NB4 (cell line): ENCODE measurements at places on chromosomes 5 and 9.
A peak's percentile ranks its signal among the peaks of the same experiment; 100 is the strongest.

GRCh38 chr5:92428415-92428814 lies 1045.3 kb upstream of the ARRDC3 start:
- DNase-seq: no peak

DNA sequence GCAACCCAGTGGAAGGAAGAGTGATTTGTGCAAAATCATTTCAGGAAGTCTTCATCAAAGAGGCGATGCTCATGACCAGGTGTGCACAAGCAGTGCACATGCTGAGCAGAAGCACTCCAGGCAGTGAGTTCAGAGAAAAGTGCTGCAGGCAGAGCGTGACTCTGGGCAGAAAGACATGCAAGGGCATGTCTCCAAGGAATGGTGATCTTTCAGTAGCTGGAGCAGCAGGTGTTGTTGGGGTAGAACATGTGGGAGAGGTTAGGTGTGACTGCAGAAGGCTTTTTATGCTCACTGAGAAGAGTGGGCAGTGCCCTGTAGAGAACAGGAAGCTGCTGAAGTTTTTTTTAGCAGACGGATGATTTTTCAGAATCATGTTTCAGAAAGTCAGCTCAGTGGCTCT lies 545.4 kb upstream of the TLE4 start:
- DNase-seq: no peak

DNA sequence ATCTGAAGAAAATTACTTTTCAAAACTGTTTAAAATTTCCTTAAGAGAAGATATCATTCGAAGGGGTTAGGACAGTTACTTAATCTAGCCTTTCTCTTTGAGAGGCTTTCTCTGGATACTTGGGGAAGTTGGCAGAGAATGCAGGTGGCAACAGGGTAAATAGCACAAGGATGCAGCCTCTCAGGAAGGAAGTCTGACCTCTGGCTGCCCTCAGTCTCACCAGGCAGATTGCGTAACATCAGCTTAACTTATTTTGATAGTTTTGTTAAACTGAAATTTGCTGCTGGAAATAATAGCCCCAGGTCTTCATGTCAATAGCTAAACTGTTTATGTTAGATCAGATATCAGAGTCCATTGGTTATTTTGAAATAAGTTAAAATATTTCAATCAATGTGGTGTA lies 20.4 kb downstream of the CCDC192 start:
- peak; percentile 84 for DNase-seq

DNA sequence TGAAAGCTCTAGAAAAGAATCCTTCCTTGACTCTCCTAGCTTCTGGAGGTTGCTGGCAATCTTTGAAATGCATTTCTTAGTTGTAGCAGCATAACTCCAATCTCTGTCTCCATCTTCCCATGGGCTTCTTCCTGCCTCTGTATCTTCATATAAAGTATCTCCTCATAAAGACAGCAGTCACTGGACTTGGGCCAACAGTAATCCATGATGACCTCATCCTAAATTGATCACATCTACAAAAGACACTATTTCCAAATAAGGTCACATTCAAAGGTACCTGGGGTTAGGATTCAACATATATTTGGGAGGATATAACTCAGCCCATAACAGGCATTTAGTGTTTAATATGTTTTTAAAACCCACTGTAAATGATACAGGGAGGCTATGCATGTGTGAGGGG lies 123.3 kb downstream of the MLLT3 start:
- DNase-seq: no peak

GRCh38 chr5:5348576-5348975 lies 73.9 kb upstream of the ICE1 start:
- DNase-seq: no peak

DNA sequence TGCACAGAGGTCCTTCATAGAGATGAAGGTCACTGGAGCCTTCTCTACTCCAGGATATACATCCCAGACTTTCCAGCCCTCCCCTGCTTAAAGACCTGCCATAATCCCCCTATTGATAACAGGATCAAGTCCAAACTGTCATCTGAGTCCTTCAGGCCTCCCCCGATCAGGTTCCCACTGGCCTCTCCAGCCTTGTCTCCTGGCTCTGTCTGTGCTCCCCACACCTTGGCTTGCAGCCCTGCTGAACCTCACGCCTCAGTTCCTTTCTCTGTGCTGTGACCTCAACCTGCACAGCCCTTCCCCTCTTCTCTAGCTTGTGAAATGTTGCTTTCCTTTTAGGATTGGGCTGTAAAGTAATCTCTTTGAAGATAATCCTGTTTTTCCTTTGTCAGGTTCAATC lies 2.5 kb upstream of the HRH2 start:
- DNase-seq: no peak

DNA sequence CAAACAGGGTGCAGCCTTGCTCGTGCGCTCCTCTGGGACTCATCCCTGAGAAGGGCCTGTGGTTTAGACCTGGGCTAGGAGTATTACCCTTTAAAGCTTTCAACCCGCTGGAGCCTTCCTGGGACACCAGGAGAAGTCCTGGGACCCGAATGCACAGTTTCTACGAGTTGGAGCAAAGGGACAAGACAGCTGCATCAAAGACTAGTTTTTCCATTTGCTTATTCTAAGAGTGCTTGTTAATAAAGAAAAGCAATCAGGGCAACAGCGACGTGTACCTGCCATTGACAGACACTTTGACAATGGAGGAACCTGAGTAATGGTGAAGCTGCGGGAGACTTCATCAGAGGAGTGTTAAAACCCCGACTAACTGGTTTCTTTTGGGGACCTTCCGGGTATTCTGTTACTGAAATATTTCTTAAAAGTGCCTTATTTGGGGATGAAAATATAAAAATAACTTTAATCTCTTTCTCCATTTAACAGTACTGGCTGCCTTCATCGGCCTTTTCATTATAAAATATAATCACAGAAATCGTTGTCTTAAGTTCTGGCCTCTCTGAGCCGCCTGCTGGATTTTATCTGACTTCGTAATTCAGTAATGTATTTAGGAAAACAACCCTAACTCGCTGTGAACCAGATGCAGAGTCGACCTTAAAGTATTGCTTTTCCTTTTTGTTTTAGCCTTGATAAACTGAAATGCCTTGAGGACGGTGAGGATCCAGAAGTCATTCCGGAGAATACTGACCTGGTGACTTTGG lies 732 bp downstream of the SNAPC3 start:
- DNase-seq: peak; percentile 59

- DNase-seq: no peak
Observed at GRCh38 chr9:13013991-13014883, 239.4 kb downstream of the LURAP1L start.

GRCh38 chr5:168104811-168105481 lies 186.5 kb upstream of the WWC1 start:
- DNase-seq: no peak

DNA sequence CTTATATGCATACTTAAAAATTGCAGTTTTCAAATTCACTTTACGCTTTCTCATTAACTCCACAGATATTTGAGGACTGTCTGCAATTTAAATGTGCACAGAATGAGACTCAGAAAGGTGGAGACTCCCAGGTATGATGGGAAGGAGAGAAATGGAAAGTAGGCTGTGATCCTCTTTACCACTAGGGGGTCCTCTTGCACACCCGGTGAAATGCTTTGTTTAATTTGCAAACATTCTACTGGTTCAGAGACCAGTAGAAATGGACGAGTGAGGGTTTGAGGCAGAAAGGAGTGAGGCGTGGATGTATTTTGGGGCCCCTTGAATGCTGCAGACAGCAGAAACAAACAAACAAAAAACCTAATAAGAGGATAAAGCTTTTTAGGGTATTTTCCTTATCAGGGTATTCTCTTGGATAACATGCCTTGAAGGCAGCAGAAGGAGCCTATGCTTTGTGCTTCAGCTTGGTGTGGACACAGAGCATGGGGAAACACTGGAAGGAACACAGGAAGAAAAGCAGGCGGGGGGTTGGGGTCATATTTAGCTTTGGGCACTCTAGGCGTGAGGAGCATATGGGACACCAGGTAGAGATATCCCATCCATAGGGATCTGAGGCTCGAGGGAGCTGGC lies 410.1 kb downstream of the DMRT2 start:
- peak; percentile 51 for DNase-seq

GRCh38 chr5:6349387-6349786 lies 29.0 kb downstream of the MED10 start:
- DNase-seq: no peak

- DNase-seq: no peak
Observed at GRCh38 chr5:126143622-126144021, 279.6 kb upstream of the GRAMD2B start.

DNA sequence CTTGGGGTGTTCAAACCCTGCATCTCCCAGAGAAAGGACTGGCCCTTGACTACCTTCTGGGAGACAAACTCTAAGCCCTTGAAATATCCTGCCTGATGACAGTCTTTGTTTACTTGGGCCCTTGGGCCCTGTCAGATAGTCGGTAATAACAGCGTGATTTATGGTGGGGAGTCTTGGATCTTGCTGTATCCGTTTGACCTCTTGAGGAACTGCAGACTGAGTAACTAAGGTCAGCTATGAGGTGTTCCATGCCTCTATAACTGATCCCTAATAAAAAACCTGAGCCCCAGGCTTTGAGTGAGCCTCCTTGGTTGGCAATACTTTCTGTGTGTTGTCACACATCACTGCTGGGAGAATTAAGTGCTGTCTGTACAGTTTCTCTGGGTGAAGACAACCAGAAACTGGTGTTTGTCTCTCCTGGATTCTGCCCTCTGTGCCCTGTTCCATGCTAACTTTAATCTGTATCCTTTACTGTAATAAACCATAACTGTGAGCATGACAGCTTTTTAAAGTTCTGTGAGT lies 56.2 kb upstream of the ANKRD33B start:
- no peak for DNase-seq

DNA sequence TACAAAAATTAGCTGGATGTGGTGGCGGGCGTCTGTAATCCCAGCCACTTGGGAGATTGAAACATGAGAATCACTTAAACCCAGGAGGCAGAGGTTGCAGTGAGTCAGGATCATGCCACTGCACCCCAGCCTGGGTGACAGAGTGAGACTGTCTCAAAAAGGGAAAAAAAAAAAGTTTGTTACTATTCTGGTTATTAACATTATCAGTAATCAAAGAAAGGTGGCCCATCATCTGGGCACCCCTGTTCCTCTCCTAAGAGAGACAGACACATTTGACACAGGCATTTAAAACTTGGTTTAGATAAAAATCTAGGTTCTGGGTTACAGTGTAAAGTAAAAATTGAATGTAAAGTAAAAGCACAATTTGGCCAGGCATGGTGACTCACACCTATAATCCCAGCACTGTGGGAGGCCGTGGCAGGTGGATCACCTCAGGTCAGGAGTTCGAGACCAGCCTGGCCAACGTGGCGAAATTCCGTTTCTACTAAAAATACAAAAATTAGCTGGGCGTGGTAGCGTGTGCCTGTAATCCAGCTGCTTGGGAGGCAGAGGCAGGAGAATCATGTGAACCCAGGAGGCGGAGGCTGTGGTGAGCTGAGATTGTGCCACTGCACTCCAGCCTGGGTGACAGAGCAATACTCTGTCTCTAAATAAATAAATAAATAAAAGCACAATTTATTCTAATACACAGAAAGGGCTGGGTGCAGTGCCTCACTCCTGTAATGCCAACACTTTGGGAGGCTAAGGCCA lies 16.7 kb upstream of the PHYHD1 start:
- no peak for DNase-seq

DNA sequence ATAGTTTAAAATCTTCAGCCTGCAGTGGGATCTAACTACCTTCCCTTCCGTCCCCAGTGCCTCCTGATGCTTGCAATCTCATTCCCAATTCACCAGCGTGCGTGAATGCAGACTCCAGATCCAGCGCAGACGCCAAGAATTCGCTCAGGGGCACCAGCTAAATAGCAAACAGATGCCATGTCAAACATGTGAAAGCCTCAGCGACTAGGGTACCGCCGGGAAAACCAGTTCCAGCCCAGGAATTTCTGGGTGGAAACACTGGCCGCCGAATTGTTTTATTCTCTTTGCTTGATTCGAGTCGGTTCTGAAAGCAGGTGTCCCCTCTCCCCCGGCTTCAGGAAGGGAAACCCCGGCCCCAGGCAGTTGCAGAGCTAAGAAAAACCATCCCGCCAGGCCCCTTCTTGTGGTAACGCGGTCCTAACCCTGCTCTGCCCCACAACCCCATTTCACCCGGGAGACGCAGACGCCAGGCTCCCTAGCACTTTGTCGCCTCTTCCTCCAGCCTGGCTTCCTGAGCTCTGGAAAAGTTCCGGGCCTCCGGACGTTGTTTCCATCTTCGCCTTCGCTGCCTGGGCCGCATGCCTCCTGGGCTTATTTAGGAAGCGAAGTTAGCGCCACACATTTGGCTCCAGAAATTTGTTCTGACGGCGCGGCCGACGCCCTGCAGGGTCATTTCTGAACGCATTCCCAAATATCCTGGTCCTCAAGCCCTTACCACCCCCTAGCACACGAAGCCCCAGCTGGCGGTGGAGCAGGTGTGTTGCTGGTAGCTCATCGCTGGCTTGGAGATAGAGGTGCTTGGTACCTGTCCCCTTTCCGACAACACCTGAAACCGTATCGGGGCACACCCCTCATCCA lies 665 bp upstream of the LVRN start:
- no peak for DNase-seq
